ENCODE measurements at places on chromosomes 13 and 19.
A peak's percentile ranks its signal among the peaks of the same experiment; 100 is the strongest.

DNA sequence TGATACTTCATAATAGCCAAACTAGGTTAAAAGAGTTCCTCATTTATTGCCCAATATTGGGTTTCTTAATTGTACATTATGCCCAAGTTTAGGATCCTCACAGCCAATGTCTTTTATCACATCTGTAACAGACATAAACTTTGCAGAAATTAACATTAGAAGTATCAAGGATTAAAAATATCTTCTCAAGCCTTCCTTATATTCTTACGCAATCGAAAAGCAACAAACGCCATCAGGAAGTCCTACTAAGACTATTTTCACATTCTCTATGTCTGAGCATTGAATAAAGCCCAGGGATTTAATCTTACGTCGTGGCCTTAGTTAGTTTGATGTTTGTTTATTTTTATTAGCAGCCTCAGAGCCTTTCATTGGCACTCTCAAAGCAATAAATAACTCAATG is 1660.4 kb upstream of the MIR17HG start:
- no peak for DNase-seq

GRCh38 chr13:72643311-72643989 is 84.0 kb downstream of the MZT1 start:
- DNase-seq, result peak; percentile 39

- DNase-seq, result peak; percentile 51
These were observed 11.3 kb downstream of the LILRB4 start for GRCh38 chr19:54674021-54674617.

DNA sequence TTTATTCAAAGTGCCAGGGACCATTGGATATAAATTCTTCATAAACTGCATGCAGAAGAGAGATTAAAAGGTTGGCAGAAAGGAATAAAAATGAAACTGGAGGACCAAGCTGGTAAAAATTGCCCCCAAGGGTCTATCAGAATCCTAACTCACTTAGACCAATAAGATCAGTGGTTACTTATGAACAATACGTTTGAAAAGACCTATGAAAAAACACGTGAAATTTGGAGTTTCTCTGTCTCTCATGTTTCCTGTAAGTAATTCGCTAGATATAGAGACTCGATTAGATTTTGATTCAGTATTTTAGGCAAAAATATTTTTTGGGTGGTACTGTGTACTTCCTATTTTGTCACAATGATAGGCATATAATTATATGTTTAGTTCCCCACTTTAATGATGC is 22.9 kb downstream of the GARRE1 start:
- DNase-seq, result no peak

GRCh38 chr19:49145573-49146407 is 9.4 kb downstream of the HRC start:
- DNase-seq, result peak; percentile 91

DNA sequence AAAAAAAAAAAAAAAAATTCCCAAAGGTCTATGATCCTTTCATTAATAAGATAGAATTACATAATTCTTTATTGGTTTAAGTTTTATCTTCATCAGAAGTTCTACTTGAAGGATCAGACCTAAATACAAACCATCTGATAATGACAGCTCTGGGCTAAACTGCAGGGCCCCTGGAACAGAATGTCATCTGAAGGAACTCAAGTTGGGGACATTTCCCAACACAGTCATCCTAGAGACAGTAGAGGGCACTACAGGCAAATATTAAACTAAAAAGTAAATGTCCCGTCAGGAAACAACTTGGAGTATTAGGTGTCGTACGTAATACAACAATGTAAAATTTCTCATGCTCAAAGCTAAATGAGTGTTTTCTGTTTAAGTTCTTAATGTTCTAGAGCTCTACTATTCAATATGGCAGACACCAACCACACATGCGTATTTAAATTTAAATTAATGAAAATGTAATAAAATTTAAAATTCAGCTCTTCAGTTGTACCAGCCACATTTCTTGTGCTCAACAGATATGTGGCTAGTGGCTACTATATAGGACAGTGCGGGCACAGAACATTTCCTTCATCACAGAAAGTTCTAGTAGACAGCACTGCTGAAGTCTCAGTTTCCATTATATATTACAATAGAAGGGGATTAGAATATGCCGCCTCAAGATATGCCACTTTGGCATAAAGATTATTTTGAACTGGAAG is 21.8 kb upstream of the NAXD start:
- DNase-seq, result peak; percentile 73

DNA sequence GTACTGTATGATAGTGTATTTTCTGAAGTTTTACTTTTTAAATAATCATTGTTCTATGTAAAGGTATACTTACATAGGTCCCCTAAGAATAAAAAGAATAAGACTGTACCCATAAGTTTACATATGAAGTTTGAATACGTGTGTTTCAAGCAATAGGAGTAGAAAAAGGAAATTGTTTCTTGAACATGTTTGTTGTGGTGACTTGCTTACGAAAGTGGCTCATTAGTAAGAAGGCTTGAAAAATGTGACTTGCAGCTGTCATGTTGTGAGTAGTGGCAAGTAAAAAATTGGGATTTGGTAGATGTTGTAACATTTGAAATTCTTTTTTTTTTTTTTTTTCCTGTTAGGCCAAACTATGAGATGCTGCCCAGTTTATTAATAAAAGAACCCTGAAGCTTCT is 203.3 kb downstream of the LMO7 start:
- DNase-seq, result no peak

GRCh38 chr13:74136084-74136658 is 2.0 kb upstream of the KLF12 start:
- DNase-seq, result no peak

GRCh38 chr13:74825152-74825937 is 656.6 kb downstream of the TBC1D4 start:
- no peak for DNase-seq

DNA sequence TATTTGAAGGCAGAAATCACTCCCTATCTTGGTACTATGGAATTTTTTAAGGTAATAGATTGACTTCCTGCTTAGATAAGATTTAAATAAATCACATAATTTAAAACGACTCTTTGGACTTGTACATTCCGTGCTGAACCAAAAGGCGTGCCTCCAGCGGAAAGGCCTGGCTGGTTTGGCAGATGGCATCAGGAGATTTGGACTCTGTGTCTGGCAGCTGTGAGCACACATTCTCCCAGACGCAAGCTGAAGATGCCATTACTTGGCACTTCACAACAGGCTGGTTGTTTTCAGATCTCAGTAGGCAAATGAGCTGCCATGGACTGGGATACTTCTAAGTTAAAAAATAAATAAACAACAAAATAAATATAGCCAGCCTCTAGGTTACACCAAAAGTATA is 104.5 kb upstream of the SLC15A1 start:
- no peak for DNase-seq

GRCh38 chr13:91667486-91667885 is 269.1 kb downstream of the GPC5 start:
- DNase-seq, result no peak

DNA sequence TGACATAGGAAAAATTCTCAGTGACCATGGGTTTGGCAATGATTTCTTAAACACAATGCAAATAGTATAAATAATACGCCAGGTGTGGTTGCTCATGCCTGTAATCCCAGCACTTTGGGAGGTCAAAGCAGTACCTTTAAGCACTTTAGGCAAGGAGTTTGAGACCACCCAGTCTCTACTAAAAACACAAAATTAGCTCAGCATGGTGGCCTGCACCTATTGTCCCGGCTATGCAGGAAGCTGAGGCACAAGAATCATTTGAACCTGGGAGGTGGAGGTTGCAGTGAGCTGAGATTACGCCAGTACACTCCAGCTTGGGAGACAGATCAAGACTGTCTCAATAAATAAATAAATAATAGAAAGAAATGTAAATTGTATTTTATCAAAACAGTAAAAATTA is 356.5 kb upstream of the SLITRK6 start:
- DNase-seq, result no peak

- no peak for DNase-seq
These were observed 15.0 kb downstream of the MLLT1 start for GRCh38 chr19:6264803-6265202.

DNA sequence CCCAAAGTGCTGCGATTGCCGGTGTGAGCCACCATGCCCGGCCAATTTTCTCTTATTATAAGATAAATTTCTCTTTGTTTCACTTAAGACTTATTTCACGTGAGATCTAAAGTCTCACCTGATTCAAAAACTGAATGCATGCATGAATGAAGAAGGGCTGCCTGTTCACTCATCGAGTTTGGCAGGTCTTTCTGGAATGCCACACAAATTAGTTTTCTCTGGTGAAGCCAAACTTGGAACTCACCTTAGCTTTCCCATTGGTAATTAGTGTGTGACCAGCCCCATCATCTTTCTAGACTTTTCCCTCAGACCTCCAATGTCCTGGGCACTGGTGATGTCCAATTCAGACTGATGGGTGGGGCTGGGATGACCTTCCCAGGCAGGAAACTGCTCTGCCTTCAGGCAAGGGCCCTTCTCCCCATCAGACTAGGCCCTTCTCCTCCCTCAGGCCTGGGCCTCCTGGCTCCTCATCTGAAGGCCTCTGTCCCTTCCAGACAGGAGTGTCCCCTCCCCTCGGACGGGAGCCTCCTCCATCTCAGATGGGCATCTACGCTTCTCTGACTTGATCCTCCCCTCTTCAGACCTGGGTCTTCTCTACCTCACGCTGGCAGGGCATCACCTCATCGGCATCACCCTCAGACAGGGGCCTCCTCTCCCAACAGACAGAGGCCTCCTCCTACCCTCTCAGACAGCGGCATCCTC is 14.4 kb downstream of the C3 start:
- DNase-seq, result no peak

GRCh38 chr13:52405767-52406494 is at the start of gene THSD1:
Gene THSD1, minus strand, starts transcription at chr13:52406172. Its CDS starts 3,572 bp downstream, at chr13:52402600.
- DNase-seq, result peak; percentile 14

- no peak for DNase-seq
These were observed 2.1 kb downstream of the ACTN4 start for GRCh38 chr19:38649305-38650171.

DNA sequence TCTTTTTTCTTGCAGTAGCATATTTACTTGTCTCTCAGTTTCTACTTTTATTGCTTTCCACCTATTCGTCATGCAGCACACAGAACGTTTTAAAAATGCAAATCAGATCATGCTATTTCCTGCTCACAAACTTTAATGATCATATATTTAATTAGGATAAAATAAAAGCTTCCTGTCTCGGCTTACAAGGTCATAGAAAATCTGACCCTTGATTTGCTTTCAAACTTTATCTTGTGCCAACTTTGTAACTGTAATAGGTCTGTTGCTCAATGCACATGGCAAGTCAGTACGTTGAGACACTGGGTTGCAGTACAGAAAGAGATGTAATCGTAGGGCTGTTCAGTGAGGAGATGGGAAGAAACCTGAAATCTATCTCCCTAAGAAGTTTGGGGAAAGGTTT is 95.6 kb upstream of the CSNK1A1L start:
- no peak for DNase-seq

GRCh38 chr13:76397413-76397812 is 488.8 kb downstream of the KCTD12 start:
- DNase-seq, result no peak

GRCh38 chr19:51327066-51328001 is 14.6 kb downstream of the VSIG10L start:
- peak; percentile 42 for DNase-seq

GRCh38 chr19:45187421-45188100 is 9.0 kb downstream of the BLOC1S3 start:
- DNase-seq, result no peak

DNA sequence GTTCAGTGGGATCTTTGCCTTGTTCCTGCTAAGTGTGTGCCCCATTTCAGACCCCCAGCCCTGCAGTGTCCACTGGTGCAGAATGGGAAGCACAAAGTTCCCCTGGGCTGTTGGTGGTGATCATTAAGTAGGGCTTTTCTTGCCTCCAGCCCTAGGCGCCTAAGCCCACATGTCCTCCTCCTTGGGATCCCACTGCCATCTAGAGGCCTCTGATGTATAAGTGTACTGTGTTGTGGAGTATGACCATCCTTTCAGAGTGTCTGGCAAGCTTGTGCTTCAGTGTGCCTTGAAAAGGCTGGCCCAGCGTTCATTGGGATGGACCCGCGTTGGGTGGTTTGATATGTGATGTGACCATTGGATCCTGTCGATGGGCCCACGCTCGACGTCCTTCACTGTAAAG is 71.2 kb downstream of the WASF3 start:
- no peak for DNase-seq

DNA sequence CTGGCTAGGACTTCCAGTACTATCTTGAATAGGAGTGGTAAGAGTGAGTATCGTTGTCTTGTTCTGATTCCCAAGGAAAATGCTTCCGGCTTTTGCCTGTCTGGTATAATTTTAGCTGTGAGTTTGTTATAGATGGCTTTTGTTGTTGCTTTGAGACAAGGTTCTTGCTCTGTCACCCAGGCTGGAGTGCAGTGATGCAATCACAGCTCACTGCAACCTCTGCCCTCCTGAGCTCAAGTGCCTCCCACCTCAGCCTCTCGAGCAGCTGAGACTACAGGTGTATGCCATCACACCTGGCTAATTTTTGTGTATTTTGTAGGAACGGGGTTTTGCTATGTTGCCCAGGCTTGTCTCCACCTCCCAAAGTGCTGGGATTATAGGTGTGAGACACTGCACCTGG is 6.1 kb upstream of the ZNF543 start:
- no peak for DNase-seq

DNA sequence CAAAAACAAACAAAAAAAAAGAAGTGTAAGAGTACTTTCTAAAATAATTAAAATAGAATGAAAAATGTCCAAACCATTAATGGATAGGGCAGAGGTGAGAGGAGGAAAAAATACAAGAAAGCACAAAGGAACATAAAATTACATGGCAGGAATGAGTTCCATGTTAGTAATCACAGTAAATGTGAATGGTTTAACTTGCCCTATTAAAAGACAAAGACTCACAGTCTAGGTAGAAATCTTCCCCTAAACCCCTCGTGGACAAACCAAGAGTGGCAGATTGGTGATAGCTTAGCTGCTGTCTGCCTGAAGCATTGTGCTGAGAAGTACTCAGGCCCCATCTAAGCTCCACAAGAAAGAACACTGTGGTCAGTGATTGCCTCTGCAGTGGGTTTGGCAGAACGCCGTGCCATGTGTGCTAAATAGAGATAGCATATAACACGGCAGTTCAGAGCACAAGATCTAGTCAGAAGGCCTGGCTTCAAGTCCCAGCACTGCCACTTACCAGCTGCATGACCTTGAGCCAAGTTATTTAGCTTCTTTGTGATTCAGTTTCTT is 103.5 kb downstream of the DPF1 start:
- DNase-seq, result no peak

DNA sequence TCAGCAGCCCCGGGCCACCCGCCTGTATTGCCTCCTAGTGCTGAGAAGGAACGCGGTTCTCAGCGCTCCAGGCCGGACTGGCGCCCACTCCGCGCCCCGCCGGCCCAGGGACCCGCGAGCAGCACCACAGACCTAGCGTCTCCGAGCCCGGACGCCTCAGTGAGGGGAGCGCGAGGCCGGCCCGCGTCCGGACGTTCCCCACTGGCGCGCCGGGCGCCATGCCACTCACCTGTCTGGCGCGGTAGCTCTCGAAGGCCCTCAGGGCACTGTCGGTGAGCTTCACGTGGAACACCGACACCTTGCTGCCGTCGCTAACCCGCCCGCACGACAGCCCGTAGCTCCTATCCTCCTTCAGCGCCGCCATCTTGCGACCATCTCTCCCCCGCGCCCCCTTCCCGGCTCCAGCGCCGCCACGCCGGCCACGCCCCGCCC is at the start of gene ELL:
ELL (minus strand) TSS at position 379 of the 432 bp plus-strand sequence; CDS start at position 364, 15 bp downstream.
- DNase-seq, result no peak
